ENCODE measurements at places on chromosomes 7 and 10.

GRCh38 chr10:12720217-12720981, 281.1 kb downstream of the CCDC3 start:
- DNase-seq, result no peak

- no peak for DNase-seq
These were observed 22.2 kb downstream of the CREB5 start for GRCh38 chr7:28434510-28434909.

DNA sequence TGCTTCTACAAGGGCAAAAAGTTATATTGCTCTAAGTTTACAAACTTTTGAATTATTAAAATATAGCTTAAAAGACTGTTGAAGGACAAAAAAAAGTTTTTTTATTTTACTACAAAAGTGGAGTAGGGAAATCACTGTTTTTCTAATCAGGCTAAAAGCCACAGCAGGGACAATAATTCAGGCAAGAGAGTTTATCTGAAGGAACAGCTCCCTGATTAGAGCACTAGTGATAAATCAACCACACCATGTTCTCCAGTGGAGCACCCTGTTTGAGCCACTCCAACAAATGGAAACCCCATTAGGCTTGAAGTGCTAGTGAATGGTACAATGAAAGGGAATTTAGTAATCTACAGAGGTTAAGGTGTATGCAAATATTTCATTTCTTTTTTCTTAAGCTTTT, 357.1 kb downstream of the SEMA3D start:
- no peak for DNase-seq

GRCh38 chr10:22016046-22016705, 12.6 kb upstream of the DNAJC1 start:
- no peak for DNase-seq

DNA sequence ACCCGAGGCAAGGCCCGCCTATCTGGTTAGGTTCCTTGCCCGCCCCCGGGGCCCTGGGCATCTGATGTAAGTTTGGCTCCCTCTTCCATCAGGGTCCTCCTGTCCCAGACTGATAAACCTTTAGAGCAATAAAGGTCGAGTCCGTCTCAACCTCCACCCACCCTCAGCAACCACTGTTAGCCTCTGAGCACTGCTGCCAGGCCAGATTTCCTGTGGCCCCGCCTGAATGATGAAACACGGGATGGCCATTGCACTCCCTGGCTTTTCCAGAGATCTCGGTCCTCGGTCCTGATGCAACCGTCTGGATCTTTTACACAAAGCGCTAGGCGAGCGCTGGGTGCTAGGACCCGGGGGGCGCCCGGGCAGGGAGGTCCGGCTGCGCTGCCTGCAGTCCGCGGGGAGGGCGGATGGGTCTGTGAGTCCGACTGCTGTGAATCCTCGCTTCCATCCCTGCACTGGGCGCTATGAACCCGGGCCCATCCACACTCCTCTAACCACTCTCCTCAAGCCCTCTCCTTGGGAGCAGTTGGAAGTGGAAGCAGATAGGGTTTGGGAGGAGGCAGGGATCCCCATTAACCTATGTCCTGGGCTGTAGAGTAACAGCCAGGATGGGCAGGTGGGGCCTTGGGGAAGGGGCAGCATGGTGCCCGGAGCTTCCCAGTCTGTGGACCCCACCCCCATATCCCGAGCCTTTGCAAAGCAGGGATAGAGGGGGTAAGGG, 875 bp upstream of the DDIT4 start:
- DNase-seq, result peak; percentile 17

GRCh38 chr10:21724020-21724589, 190.1 kb downstream of the MLLT10 start:
- DNase-seq, result no peak

GRCh38 chr7:51009716-51010496, 227.2 kb upstream of the GRB10 start:
- DNase-seq, result no peak

DNA sequence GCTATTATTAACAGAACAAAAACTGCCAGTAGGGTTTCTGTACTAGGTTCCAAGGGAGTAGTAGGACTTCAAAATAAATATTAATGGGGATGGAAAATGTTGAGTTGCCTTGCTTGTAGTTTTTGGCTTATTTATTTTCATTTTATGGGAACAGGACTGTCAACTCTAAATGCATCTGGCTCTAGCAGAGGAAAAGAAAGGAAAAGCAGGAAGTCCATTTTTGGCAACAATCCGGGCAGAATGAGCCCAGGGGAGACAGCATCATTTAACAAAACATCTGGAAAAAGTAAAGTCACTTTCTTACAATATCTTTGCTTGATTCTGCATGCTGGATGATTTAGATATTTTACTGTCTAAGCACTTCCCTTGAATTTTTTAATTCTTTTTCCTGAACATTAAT, 69.4 kb downstream of the NOC3L start:
- no peak for DNase-seq

DNA sequence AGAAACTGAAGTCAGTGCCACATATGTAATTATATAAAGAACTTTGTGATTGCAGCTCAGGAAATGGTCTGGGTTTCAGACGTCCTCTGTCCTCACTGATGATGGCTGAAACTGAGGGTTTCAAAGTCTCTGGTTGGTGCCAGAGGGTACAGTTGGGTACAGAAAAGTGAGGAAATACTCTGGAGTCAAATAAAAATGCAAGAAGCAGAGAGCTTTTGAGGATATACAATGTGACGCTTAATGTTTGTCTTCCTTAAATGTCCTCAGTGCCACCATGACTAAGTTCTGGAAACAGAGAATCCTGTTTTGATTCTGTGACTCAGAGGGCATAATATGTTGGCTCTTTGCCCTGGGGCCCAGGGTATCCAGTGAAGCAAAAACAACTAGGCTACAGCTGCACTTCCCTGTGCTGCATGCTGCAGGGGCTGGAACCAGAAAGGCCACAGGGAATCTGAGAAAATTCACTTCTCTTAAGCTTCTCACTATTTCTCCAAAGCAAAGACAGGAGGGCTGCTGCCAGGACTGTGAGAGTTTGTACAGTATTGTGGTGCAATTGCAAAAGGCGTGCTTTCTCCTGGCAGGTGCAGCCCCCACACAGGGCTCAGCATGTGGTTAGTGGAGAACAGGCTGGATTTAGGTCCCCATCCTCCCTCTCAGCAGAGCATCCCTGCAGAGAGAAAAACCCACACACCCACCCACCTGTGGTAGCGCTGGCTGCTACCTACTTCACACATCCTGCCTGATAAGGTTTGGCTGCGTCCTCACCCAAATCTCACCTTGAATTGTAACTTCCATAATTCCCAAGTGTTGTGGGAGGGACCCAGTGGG, 169.5 kb upstream of the SVIL start:
- no peak for DNase-seq

GRCh38 chr10:127012769-127013152, 107.5 kb downstream of the DOCK1 start:
- DNase-seq, result no peak

DNA sequence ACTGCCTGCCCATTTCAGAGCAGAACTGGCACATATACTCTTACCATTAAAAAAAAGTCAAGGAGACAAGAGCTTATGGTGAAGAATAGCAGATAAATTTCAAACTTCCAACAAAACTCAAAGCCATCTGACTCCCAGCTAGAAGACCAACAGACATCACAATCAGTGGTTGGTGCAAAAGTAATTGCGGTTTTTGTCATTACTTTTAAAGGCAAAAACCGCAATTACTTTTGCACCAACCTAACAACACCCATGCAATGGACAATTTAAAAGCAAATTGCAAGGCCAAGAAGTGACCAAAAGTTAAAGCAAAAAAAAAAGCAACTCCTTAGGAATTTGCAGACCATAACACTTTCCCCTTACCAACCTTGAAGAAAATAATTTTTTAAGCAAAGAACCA, 18.8 kb downstream of the GLI3 start:
- no peak for DNase-seq

- DNase-seq, result no peak
These were observed 23.5 kb upstream of the GPR141 start for GRCh38 chr7:37659971-37660565.

- no peak for DNase-seq
These were observed 12.8 kb downstream of the SFXN2 start for GRCh38 chr10:102727037-102727818.

GRCh38 chr10:32960022-32960421, 2.0 kb upstream of the ITGB1 start:
- no peak for DNase-seq

- no peak for DNase-seq
These were observed 63.5 kb downstream of the ZNF365 start for GRCh38 chr10:62437696-62438095.

GRCh38 chr10:117163954-117164548, 26.0 kb upstream of the VAX1 start:
- DNase-seq, result no peak

DNA sequence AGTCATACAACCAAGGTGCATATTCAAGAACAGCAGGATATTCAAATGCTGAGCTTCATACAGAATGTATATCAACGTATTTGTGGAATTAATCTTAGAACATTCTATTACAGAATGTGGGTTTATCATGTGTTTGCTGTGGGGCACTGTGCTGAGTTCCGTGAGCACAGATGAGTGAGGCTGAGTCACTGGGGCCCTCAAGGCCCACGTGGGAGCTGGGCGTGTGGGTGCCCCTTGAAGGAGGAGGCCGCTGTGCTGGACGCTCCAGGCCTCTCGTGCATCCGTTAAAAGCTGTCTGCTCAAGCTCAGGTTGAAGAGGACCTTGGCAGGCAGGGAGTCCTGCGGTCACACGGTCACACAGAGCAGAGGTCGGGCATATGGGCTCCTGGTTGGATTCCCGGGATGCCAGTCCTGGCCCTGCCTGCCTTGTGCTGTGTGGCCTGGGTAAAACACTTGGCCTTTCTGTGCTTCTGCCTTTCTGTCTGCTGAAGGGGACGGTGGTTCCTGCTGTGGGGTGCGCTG, 70.1 kb downstream of the GLRX3 start:
- DNase-seq, result no peak

DNA sequence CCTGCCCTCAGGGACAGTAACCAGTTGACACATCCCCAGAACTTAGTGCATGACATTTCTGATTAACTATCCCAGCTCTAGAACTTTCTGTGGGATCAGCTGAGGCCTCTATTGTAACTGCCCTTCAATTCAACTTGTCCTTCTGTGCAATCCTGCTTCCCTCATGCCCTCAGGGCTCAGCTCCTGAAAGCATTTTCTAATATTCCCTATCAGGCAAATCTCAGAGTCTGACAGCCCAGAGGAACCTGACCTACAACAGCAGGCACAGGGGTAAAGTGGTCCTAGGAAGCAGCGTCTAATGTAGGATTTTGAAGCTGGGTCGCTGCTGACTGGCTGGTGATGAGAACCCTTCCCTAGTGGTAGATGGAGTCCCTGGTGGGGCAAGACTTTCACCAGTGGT, 13.6 kb upstream of the STN1 start:
- DNase-seq, result no peak

- DNase-seq, result no peak
These were observed 6.7 kb downstream of the IFIT5 start for GRCh38 chr10:89421018-89421476.

DNA sequence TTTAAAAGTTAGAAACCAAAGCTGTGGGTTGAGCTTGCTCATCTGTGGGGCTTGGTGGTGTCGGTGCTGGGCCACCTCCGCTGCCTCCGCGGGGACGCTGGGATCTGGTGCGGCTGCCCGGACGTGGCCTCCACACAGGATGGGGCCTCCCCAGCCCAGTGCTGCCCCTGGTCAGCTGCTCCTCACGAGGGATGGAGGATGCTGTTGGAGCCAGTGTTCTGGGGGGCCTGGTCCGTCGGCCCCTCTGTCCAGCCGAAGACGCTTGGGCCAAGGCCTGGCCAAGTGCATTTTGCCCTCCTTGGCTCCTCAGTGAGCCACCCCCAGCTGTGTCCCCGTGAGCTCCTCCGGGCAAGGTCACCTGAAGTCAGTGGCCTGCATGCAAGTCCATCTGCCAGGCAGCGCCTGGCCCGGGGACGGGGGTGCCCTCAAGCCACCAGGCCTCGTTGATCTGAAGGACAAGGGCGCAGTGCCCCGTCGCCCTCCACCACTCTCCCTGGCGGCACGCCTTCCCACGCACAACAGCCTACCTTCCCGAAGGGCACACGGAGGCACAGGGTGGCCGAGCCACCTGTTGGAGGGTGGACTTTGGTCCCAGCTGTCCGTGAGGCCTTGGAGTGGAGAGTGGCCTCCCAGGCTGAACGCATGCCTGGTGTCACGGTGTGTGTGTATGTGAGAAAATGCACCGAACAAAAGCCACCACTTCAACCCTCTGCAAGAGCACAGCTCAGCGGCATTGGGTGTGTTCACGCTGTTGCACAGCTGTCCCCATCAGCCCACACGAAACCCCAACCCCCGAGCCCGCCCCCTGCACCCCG, 27.3 kb downstream of the KNDC1 start:
- no peak for DNase-seq

- no peak for DNase-seq
These were observed 204.1 kb upstream of the BMPER start for GRCh38 chr7:33701189-33701740.

DNA sequence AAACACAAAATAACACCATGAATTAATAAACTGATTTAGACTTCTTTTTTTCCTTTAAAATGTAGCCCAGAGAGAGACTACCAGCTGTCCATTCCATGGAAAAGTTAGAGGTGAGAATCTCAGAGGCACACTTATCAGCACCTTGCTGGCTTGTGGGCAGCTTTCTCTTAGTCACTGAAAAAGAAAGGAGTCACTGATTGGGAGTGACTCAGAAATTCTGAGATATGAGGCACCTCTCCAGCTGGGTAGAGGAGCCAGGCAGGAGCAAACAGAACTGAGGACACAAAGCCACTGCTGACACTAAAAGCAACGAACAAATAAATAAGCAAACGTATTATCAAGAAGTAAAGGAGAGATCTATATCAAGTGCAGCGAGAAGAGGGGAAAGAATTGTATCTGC, 310.6 kb downstream of the PARD3 start:
- no peak for DNase-seq

GRCh38 chr7:125529249-125529648, 599.6 kb upstream of the POT1 start:
- DNase-seq, result no peak

DNA sequence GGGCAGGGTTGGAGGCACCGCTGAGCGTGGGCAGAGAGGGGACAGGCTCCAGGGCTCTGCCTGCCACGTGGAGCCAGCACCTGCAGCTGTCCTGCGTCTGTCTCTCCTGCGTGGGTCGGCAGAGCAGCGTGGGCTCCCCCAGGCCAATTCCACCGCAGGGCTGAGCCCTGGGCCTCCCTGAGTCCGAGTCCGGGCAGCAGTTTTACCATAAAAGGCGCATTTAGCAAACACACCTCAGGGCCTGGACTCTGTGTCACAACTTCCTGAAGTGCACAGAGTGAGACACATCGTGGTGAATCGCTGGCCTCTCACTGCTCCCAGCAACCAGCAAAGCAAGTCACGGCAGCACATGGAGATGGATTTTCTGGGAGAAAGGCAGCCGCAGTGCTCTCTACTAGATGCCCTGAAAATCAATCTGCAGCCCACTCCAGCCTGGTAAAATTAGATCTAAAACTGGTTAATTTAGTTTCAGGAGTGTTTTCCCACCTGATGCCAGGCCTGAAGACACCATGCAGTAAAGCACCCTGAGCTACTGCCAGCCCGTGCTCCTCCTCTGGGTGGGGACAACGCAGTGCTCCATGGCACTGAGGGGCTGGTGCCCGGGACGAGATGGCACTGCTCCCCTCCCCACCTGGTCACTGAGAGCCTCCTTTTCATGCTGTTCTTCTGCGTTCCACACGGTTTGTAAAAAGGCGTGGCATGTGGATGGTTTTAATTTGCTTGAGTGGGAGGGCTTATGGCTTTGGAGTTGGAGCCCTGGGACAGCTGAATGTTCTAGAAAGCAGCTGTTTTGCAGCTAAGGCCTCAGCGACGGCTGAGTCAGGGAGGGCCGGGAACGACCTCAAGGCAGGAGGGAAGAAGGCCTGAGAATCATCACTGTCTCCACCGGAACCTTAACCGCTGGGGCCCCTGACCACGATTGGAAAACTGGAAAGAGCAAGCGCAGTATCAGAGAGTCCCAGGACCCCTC, 336.9 kb downstream of the ADARB2 start:
- no peak for DNase-seq

GRCh38 chr10:13632440-13632839, 45.7 kb downstream of the PRPF18 start:
- no peak for DNase-seq
